ENCODE measurements at places on chromosomes 16 and 17.

GRCh38 chr16:85057948-85058347 is 30.4 kb downstream of the KIAA0513 start:
- DNase-seq = no peak

DNA sequence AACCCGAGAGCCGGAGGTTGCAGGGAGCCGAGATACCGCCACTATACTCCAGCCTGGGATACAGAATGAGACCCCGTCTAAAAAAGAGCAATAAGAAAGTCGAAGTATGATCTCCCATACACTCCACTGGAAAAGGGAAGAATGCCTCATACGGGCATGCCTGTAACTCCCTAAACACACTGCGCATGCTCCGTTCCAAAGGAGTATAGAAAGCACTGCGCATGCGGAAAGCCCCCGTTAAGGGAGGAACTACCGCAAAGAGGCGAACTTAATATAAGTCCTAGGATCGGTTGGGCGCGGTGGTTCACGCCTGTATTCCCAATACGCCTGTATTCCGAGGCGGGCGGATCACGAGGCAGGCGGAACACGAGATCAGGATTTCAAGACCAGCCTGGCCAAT is 313.1 kb upstream of the ERCC4 start:
- no peak for DNase-seq

- no peak for DNase-seq
Observed at GRCh38 chr17:75241502-75241901, 19.9 kb downstream of the GGA3 start.

- no peak for DNase-seq
Observed at GRCh38 chr16:73797115-73797514, 499.5 kb upstream of the PSMD7 start.

GRCh38 chr16:13919330-13919682 is 648 bp upstream of the ERCC4 start:
- DNase-seq = no peak

GRCh38 chr17:62653002-62653825 is 25.7 kb downstream of the MRC2 start:
- peak; percentile 77 for DNase-seq

DNA sequence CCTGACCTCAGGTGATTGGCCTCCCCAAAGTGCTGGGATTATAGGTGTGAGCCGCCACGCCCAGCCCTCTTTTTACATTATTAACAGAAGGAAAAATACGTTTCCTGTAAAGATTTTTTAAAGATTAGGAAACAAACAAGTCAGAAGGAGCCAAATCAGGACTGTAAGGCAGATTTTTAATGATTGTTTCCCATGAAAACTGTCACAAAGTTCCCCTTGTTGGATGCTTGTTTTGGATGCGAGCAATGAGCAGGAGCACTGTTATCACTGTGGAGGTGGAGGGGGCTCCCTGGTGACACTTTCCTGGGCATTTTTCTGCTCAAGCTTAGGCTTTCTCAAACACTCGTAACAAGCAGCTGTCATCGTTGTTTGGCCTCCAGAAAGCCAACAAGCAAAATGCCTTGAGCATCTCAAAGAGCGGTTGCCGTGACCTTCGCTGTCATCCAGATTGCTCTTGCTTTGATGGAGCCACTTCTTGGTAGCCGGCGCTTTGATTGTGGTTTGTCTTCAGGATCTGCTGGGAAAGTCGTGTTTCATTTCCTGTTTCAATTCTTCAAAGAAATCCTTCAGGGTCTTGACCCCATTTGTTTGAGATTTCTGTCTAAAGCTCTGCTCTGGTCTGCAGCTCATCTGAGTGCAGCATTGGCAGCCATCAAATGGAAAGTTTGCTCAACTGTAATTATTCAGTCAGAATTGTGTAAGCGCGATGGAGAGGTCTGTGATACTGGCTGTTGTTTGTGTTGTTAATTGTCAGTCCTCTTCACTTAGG is 128.7 kb downstream of the RPTOR start:
- no peak for DNase-seq

- DNase-seq = no peak
Observed at GRCh38 chr16:20310421-20311395, 16.6 kb downstream of the GP2 start.

- DNase-seq = no peak
Observed at GRCh38 chr17:56680676-56681075, 87.2 kb downstream of the NOG start.

DNA sequence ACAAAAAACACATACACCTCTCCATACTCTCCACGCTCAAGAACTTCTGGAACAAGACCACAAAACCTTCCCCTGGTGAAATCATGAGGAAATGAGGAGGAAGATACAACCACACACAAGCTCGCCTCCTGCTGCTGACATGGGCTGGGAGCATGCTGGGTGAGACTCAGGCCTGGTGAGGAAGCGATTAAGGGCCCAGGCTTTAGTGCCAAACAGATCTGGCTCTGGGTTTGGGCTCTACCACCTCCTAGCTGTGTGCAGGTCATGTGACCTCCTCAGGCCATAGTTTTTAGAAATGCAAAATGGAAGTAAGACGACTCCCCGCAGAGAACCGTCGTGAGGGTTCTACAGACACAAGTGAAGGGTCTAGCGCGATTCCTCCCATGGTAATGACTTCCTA is 41.3 kb downstream of the VAC14 start:
- no peak for DNase-seq

DNA sequence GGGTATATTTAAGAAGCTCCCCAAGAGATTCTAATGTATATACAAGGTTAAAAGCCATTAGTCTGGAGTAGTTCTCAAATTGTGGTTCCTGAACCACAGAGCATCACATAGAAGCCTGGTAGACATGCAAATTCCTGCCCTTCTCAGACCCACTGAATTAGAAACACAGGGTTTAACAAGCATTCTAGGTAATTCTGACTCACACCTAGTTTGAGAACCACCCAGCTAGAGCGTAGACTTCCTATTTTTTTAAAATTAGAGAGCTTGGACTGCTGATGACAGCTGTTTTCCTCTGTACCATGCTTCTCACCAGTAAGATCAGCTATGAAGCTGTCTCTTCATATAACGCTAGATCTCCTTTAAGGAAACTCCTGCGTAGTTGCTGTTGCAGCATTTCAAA is 50.6 kb downstream of the HS3ST3B1 start:
- no peak for DNase-seq

DNA sequence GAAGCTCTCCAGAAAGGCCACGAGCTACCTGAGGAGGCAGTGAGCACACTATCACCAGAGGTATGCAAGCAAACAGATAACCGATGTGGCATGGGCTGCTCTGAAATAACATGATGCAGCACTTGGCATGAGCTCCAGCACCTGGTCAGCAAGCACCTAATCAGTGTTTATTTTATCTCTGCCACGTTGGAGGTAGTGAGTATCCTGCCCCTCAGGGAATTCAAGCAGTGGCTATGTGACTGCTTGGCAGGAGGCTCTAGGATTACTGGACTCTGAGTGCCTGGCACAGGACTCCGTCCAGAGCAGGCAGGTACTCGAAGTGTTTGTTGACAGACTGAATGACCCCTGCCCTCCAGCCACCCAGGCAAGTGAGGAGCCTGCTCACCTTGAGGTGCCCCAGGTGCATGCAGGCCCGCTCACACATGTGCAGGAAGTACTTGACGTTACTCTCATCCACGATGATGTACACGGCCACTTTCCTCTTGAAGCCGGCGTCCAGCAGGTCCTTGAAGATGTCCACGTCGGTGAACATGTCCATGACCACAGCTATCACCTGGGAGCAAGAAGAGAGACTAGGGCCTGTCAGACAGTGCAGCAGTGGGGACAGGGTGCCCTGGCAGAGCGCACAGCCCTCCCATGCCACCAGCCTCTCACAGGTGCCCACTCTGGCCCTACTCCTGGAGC is 16.6 kb downstream of the FAM83G start:
- DNase-seq = no peak

DNA sequence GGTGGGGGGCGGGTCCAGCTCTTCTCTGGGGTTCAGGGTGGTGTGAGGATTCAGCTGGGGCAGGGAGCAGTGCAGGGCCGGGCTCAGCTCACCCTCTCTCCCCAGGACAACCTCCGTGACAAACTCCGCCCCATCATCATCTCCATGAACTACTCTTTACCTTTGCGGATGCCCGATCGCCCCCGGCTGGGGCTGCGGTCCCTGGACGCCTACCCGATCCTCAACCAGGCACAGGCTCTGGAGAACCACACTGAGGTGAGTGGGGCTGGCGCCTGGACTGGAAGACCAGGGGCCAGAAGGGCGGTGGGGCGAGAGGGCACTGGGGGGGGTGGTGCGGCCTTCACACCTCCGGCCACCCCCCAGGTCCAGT is 18.9 kb upstream of the PDK2 start:
- no peak for DNase-seq

DNA sequence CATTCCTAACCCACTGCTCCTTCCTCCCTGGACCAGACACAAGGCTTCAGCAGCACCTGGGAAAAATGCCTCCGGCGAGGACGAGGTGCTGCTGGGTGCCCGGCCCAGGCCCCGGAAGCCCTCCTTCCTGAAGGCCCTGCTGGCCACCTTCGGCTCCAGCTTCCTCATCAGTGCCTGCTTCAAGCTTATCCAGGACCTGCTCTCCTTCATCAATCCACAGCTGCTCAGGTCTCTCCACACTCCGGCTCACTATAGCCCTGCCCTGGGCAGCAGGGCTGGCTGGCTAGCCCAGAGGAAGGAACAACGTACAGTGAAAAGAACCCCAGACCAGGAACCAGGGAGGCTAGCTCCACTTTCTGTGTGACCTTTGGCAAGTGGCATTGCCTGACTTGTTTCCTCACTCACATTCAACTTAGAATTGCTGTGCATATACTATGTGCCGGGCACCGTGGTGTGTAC is 26.2 kb downstream of the ABCC3 start:
- DNase-seq = no peak

- DNase-seq = no peak
Observed at GRCh38 chr16:89257281-89257731, 39.8 kb downstream of the ZNF778 start.

DNA sequence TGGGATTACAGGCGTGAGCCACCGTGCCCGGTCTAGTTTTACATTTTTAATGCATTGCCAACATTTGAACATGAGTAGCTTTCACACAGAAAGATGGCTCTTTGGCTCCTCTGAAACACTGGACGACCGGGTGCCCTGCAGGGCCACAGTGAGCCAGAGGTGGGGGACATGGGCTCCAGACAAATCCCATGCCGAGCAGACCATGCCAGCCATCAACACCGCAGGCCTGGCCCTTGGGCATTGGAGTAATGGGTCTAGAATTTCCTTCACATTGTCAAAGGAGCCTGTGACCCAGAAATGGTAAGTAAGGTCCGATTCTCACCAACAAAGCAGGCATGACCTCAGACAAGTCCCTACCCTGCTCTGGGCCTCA is 21.4 kb upstream of the MPRIP start:
- no peak for DNase-seq

DNA sequence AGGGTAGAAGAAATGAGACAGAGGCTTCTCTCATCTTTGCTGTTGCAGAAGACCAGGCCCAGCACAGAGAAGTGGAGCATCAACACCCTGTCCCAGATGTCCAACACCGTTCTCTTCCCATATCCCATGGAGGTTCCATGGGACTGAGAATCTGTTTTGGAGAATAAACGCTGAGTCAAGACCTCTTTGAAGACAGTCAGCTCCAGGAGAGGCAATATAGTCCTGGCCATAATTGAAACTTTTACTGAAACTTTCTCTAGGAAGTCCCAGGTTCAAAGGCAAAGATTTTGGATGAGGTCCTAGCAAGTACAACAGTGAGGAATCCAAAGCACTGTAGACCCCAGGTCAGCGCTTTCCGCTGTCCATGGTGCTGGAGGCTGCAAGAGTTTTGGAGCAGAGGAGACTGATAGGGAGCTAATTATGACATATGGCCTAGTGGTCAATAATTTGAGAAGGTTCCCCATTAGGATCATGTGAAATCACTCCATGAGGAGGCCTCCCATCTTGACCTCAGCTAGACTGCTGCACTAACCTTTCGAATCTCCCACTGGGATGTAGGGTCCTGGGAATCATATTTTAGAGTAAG is 36.0 kb downstream of the OSBPL7 start:
- DNase-seq = peak; percentile 65
